ENCODE measurements at places on chromosomes 1 and 21.

DNA sequence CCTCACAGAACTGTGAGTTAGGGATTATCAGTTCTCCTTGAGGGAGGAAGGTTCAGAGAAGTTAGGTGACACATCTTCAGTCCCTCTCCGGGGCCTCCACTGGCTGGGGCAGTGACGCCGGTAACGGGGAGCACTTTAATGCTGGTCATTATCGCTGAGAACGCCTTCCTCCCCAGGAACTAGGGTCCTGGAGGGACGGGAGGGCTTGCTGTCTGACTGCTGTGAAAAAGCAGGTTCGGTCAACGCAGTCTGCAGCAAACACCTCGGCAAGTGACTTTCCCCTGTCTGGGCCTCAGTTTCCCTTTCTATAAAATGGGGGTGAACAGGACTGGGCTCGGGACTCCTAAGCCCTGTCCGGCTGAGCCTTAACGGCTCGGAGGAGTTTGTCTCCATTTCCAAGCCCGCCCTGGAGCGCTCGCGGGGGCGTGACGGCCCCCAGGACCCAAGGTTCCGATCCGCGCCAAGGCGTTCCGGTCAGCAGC is 341 bp upstream of the TMEM61 start:
- DNase-seq: no peak

GRCh38 chr21:44706026-44706705 is 5.2 kb downstream of the TSPEAR start:
- no peak for DNase-seq

- no peak for DNase-seq
Observed at GRCh38 chr1:176539018-176539417, 76.0 kb downstream of the PAPPA2 start.

GRCh38 chr1:221800831-221801230 is 58.9 kb upstream of the DUSP10 start:
- no peak for DNase-seq

DNA sequence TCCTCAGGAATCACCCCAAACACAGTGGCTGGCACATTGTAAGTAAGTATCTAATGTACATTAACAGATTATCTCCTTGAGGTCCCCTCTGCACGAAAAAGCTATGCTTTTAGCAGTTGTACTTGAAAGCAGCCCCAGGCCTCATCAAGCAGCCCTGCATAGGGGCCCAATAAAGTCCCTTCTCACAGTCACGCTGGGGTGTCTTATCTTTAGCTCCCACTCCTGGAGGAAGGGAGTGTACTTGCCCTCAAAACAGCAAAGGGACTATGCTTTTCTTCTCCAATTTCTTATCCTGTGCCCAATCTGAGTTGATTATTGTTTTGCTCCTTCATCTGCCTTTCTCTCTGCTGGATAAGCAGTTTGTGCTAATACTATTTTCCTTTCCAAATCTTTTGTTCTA is 168.8 kb upstream of the PLXNA2 start:
- no peak for DNase-seq

DNA sequence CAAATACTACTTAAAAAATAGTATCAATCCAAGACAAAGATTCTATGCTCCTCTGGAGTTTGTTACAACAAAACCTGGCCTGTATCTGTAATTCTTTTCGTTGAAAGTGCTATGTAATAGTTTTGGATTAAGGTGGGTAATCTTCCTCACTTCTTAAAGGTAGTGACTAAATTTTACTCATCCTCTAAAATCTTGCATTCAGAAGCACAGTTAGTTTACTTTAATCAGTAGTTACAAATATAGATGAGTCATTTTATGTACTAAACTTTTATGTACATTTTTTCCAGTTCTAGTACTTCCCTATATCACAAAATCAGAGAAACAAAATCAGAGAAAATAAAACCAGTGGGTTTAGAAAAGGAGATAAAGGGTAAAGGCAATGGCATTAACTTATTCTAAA is 51.3 kb downstream of the ZNHIT6 start:
- DNase-seq: no peak

DNA sequence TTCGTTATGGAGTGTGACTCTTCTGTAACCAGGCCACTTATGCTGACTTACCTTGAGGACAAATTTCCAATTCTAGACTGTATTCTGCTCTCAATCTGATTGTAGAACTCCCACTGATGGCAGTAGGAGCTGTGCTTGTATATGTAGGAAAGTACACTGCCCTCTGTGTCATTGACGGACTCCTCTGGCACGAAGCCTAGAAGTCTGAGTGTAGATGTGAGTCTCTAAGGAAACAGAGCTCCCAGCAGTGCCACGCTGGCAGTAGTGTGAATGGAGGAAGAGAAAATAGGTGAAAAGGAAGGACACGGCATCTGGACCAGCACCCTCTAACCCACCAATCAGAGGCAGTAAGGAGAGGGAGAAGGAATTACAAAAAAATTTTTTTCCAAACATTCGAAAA is 130.4 kb upstream of the ADGRL2 start:
- DNase-seq: no peak

DNA sequence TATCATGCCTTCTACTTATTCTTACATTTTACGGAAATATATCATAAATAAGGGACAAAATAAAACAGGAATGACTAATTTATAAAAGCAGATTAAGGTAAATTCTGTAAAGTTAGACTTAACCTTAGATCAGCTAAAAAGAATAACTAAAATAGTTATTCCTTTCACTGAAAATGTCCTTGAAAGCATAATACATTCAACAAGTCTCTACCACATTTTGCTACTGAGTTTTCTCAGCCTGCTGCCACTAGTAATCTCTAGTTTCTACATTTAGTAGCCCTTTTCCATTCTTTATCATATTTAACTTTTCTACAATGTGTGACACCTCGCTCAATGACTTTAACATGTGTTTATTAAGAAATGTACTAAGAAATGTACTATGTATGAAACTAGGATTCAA is 89.0 kb downstream of the DENND1B start:
- no peak for DNase-seq

GRCh38 chr1:119554183-119554582 is 47.2 kb downstream of the HSD3B1 start:
- DNase-seq: no peak

GRCh38 chr1:233282582-233282886 is 13.0 kb downstream of the PCNX2 start:
- DNase-seq: no peak

DNA sequence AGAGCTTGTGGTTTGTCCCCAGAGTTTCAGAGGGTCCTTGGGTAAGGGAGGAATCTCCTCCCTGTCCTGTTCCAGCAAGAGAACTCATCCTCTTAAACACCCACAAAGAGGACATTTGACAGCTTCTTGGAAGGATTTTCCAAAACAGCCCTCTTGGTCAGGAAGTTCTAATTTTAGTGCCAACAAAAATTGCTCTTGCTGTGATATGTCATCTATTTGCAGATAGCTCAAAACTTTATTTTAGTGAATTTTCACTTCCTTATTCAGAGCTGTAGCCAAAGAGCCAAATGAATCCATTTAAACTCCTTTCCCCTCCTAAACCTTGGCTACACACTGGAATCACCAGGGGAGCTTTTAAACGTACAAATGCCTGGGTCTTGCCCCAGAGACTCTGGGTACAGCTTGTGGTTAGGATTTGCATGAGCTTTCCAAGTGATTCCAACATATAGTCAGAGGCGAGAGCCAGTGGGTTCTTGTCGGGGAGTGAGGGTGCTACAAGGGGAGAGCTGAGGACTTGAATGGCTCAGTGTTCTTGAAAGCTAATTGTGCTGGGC is 11.8 kb upstream of the RASSF5 start:
- no peak for DNase-seq

DNA sequence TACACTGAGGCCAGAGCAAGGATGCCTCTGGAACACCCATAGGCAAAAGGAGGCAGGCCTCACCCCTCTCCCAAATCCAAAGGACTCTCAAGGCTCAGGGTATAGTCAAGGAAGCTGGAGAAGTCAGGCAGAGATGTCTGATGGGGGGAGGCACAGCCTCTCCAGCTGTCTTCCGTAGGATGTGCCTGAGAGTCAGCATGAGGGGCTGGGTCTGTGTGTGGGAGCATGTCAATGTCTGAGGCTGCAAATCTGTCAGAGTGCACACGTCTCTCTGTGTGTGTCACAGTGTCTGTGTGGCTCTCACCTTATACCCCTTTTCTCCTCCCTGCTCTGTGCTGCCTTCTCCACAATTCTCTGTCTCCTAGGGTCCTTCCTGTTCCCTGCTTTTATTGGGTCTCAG is 4.0 kb downstream of the HPCAL4 start:
- DNase-seq: no peak

- peak; percentile 44 for DNase-seq
Observed at GRCh38 chr1:219174460-219175211, 958 bp downstream of the LYPLAL1 start.

- no peak for DNase-seq
Observed at GRCh38 chr1:81407000-81407821, 393.5 kb upstream of the ADGRL2 start.

GRCh38 chr1:218369688-218370511 is 24.8 kb downstream of the TGFB2 start:
- DNase-seq: no peak

GRCh38 chr21:45736690-45737484 is 93.4 kb downstream of the PCBP3 start:
- no peak for DNase-seq

- DNase-seq: no peak
Observed at GRCh38 chr1:205976708-205977401, 26.3 kb downstream of the RAB7B start.

- no peak for DNase-seq
Observed at GRCh38 chr1:8122160-8122476, 96.0 kb upstream of the ERRFI1 start.

GRCh38 chr1:149936170-149936991 is at the start of gene MTMR11:
TSS of gene MTMR11 (minus strand) at chr1:149936879. CDS start at chr1:149936647, 232 bp downstream.
- DNase-seq: no peak

All from CD4-positive, alpha-beta T cell treated with Interleukin-10 for 1 hour (primary cell).